ENCODE measurements at places on chromosomes 12 and 14. TPM values are rescaled to one million over a fixed set of nuclear protein-coding genes. Genes with fewer than 3 reads are reported as not detected.
A peak's percentile ranks its signal among the peaks of the same experiment; 100 is the strongest.

The PAX9 gene
- not detected for total RNA-seq

The CPM gene
- total RNA-seq = 18.0 TPM

The SDSL gene
- 1.5 TPM for total RNA-seq

The CCDC196 gene
- total RNA-seq = not detected

The SALL2 gene
- total RNA-seq = 5.5 TPM

- H3K36me3 ChIP-seq = no peaks in the 10 kb centered on the region
- H3K4me1 ChIP-seq = no peaks in the 10 kb centered on the region
- H3K4me3 ChIP-seq = no peak overlapping the region
- H3K27me3 ChIP-seq = no peaks in the 10 kb centered on the region
- DNase-seq = no peak
Measured at GRCh38 chr12:33672836-33673577, 233.4 kb upstream of the SYT10 start.

DNA sequence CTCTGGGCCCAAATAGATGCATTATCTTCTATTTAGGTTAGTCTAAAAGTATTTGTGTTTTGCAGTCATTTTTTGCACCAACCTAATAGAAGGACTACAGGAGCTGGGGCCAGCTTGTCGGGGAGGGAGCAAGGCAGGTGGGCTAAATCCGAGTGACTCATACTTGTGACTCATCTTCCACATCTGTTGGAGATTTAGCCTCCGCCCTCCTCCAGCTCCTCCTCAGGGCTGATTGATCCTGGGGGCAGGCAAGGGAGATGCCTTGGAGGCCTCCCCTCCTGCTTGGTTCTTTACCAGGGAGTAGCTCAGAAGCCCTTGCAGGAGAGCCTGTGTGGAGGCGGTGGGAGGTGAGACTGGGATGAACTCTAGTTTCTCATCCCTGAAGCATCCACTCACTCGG is 27.9 kb downstream of the RHOF start:
- H3K27me3 ChIP-seq = no peaks in the 10 kb centered on the region
- no peak overlapping the region for H3K27ac ChIP-seq
- no peaks in the 10 kb centered on the region for H3K4me1 ChIP-seq

DNA sequence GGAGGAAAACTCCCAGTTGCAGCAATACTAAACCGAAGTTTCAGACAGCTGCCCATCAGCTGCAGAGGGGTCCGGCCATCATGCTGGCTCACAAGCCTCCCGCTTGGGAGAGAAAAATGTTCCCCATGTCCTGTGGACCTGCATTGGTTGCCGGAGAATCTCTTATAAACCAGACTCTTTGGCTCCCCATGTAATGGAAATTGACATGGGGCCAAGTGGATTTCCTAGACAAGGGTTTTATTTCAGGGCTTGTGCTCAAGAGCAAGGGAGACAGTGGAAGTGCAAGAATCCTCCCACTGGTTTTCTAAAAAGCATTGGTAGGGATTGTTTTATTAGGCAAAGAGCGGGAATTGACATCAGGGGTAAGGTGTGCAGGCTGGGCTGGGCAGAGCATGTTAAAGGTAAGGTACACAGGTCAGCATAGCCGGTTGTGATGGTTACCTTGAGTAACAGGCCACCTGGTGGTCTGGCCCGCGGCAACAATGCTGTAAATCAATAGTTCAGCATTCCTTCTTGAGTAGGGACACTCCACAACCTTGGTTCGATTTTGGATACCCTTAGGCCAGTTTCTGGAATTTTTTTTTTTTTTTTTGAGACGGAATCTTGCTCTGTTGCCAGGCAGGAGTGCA is 135.4 kb downstream of the UNC79 start:
- no peak overlapping the region for H3K27ac ChIP-seq
- peaks cover 3% of the 10 kb centered on the region for H3K27me3 ChIP-seq
- H3K4me1 ChIP-seq = no peaks in the 10 kb centered on the region
- H3K36me3 ChIP-seq = no peaks in the 10 kb centered on the region
- DNase-seq = no peak

DNA sequence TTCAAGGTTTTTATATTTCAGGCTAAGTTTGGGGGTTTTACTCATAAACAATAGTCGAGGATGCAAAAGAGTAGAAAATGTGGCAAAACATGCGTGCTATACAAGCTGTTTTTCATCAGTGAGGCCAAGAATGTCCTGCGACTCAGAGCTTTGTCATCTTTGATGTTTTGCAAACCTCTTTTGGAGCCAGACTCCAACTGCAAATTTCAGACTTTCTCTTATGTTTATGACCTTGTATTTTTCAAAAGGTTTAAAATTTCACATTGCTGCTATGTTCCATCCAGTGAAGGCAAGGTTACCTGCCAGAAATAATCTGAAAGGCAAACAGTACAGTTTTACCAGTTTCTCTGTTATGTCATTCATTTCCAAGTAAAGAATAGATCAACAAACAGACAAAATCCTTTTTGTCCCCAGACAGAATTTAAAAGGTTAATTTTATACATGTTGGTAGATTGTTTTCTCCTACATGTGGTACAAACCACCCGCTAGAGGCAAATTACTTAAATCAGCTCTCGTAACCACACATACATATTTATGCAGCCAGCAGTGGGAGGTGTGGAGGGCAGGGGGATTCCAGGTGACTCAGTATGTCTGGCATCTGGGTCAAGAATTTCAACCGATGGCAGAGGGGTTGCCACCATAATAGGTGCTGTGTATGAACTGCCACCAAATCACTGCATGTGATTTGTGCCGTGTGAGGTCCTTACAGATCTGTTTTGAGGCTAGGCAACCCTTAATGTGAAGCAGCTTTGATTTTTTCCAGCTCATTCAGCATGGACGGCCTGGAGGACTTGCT is 119.8 kb upstream of the CPM start:
- no peaks in the 10 kb centered on the region for H3K36me3 ChIP-seq
- H3K27me3 ChIP-seq = peaks cover 20% of the 10 kb centered on the region
- peak; percentile 81 for DNase-seq

DNA sequence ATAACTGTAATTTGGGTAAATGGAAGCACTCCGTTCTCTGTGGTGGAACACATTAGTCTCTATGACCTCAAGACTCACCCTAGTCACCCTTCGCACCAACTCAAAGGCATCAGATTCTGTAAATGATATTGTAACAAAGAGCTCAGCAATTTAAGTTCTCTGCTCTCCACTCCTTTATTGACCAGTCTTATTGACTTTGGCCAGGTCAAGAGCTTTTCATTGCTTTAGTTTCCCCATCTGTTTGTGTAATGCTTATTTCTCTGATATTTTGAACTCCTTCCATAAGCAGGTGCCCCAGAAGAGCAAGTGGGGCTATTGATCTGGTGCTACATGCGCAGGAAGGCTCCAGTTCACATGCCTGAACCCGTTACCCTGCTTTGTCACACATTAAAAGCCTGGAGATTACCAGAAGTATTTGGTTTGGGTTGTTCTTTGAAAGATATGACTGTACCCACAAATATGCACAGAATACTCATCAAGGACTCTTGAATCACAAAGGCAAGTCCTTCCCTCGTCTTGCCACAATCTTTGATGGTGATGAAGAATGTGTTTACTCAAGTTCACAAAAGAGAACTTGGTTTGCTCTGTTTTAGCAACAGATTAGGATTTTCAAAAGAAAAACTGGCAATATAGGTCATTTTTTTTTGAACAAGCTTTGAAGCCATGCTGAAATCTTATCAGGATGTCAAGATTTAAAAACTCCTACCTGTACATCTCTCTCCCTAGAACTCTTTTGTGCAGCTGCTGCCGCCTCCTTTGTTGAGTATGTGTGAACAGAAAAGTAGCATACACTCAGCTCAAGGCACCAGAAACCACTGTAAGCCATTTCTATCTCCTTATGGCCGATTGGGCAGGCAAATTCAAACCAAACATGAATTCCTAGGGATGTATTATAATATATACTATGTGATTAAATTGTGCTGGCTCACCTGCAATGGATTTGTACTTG is 193.9 kb downstream of the BCAT1 start:
- H3K4me1 ChIP-seq = peaks cover 31% of the 10 kb centered on the region
- peak; percentile 47 for DNase-seq
- H3K27ac ChIP-seq = peak overlapping the region; percentile 84
- peaks cover 16% of the 10 kb centered on the region for H3K27me3 ChIP-seq
- no peaks in the 10 kb centered on the region for H3K36me3 ChIP-seq
- no peak overlapping the region for H3K4me3 ChIP-seq

DNA sequence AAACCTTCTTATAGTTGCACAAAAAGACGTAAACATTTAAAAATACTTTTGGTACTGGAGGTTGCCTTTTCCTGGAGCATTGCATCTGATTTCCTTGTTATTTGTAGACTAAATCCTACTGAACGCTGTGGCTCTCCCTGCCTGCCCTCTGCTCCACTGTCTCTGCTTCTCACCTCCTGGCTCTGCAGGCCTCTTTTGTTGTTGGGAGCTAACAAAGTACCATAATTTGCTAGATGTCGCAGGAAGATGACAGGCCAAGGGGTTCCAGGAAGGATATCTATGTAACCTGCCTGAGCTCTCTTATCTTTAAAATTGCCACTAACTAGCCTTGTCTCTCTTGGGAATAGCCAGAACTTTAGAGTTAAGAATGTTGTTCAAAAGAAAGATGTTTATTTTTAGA is 21.4 kb downstream of the SYNE2 start:
- no peak overlapping the region for H3K27ac ChIP-seq
- H3K4me1 ChIP-seq = peaks cover 40% of the 10 kb centered on the region
- no peak overlapping the region for H3K4me3 ChIP-seq

GRCh38 chr12:111390910-111391309 is 14.8 kb upstream of the SH2B3 start:
- H3K4me3 ChIP-seq = no peak overlapping the region
- DNase-seq = no peak
- no peaks in the 10 kb centered on the region for H3K36me3 ChIP-seq
- H3K27ac ChIP-seq = no peak overlapping the region

DNA sequence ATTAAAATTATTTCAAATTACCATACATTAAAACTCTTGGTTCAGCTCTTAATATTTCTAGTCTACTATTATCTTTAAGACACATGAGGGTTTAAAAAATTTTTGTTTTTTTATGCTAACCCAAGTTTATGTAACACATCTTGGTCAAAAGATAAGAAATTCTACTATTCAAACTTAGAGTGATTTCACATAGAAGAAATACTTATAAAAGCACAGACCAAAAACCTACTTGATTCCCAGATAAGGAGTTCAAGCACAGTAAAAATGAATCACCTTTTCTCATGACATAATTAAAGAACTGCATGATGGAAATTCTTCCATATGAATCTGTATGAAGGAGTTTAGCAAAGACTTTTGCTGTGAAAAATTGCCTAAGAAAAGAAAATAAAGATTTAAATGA is 13.9 kb downstream of the PPP2R3C start:
- H3K27me3 ChIP-seq = no peaks in the 10 kb centered on the region
- DNase-seq = no peak
- no peak overlapping the region for H3K27ac ChIP-seq
- H3K4me3 ChIP-seq = no peak overlapping the region
- H3K4me1 ChIP-seq = peaks cover 3% of the 10 kb centered on the region
